ENCODE measurements at places on chromosomes 4 and X. TPM values are rescaled to one million over a fixed set of nuclear protein-coding genes. Genes with fewer than 3 reads are reported as not detected.

DNA sequence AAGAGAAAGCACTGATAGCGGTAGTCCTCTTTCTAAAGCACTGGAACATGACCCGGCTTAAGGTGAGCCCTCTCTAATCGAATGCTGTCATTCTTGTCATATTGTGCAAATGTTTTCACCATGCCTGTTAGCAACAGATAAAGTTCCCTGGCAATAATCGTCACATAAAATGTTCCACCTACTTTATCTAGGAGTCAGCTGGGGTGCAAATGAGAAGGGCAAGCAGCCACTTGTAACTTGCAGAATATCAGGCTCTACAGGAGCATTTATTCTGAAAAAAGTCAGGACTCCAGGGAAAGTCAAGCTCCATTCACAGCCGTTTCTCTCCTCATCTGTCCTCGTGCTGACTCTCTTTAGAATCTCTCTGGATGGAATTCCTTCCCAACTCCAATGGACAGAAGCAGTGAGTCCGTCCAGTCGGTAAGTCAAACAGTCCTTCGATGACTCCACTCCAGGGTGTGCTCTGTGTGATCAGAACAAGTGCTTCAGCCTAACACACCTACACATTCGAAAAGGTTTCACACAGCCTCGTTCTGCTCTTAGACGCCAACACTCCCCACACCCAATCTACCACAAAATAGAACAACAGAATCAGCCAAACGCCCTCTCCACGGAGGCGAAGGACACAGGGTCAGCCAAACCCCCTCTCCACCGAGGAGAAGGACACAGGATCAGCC lies 101.7 kb upstream of the FRG1 start:
- no peak for DNase-seq

GRCh38 chr4:168475745-168476144 lies 4.5 kb downstream of the DDX60L start:
- peak; percentile 65 for DNase-seq

- DNase-seq, result no peak
Observed at GRCh38 chrX:69324851-69325250, 159.6 kb upstream of the PJA1 start.

- no peak for DNase-seq
Observed at GRCh38 chr4:78061939-78062570, 4.9 kb downstream of the FRAS1 start.

DNA sequence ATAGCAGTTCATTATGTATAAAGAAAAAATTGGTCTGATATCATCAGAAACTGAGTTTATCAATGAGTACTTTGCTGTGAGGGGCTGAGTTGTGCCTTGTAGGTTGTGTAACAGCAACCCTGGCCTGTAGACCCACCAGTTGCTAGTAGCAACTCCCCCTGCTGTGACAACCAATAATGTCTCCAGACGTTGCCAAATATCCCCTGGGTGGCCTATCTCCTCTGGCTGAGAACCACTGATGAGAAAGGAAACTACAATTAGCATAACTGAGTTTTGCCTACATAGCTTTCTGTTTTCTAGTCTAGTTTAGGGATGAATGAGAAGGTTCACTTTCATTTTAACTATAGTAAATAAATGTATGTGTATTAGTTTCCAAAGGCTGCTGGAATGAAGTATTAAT lies 234.1 kb downstream of the CPE start:
- DNase-seq, result peak; percentile 9

DNA sequence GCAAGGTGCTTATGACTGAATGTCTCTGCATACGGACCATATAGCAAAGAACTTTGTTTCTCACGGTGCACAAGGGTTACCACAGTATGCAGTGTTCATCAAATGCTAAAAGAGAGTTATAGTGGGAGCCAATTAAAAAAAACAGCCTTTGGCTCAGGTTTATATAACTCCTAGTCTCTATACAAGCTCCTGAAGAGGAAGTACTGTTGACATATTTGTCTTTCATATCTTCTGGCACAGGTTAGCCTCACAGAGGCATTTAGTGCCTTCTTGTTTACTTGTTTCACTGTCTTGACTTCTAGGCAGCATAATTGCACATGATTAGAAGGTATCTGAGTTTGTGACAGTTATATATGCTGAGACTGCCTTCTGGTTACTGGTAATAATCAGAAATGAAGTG lies 158.8 kb upstream of the FAM47C start:
- no peak for DNase-seq

GRCh38 chrX:136021160-136021559 lies 35.9 kb downstream of the SLC9A6 start:
- DNase-seq, result no peak

DNA sequence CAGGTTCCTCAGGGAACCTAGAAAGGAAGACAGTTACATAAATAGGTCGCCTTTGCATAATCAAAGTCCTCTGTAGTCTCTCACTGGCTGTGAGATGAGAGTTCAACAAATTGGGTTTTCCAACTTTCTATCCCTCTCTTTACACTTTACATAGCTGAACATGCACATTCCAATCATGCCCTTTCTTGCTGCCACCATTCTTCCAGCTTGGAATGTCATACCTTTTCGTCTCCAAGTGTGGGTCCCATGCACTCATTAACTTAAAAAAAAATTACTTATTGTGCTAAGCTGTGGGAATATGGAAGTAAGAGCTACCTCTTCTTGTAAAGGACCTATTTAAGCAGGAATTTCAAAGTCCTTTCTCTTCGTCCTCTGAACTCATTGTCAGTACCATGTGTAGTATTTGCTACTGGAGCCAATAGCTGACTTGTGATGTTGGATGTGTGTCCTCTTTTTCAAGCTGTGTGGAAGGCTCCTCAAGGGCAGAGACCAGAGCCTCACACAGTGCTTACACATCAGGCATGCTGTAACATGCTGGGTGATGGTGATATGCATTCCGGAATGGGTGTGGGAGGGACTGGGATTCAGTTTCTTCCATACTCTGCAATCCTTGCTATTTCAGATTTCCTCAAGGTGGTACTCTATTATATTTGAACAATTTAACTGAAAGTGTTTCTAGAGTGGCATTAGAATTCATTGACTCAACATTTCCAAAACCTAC lies 7.1 kb downstream of the ENOPH1 start:
- DNase-seq, result no peak

- no peak for DNase-seq
Observed at GRCh38 chrX:39437670-39438441, 636.6 kb downstream of the MID1IP1 start.

MAGEA2 gene
- total RNA-seq, result not detected

MAGEC3 gene
- not detected for total RNA-seq

- DNase-seq, result no peak
Observed at GRCh38 chr4:31416498-31416897, 696.3 kb downstream of the PCDH7 start.

- DNase-seq, result no peak
Observed at GRCh38 chr4:107734120-107734519, 14.1 kb upstream of the PAPSS1 start.

GRCh38 chr4:55765070-55765469 lies 54.5 kb upstream of the EXOC1L start:
- DNase-seq, result no peak

- DNase-seq, result no peak
Observed at GRCh38 chrX:129808158-129808828, 28.5 kb downstream of the SASH3 start.

DNA sequence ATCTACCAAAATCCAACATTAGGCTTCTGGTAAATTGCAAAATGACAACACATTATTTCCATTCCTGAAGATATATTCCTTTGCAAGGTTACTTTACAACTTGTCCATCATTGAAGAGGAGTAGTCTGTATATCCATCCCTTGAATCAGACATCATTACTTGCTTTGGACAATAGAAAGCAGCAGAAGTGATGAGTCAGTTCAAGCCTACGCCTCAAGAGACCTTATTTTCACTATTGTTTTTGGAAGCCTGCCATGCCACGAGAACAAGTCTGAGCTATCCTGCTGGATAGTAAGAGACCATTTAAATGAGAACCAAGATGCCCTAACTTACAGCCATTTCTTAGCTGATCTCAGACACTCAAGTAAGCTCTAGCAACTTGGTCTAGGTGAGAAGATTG lies 246.0 kb upstream of the HHIP start:
- DNase-seq, result no peak

GRCh38 chr4:47913330-47913729 lies 1.1 kb downstream of the NFXL1 start:
- DNase-seq, result no peak

All from activated CD4-positive, alpha-beta memory T cell treated with anti-CD3 and anti-CD28 coated beads for 36 hours (primary cell).